Esophagus squamous epithelium (tissue), 5 donors: ENCODE measurements at places on chromosomes 7 and 10. TPM values are rescaled to one million over a fixed set of nuclear protein-coding genes. Genes with fewer than 3 reads are reported as not detected.

CDCA7L gene
- total RNA-seq: 5.0 TPM

GRCh38 chr7:138029941-138030340 is 28.1 kb upstream of the CREB3L2 start:
- no peaks in the 10 kb centered on the region for H3K27me3 ChIP-seq
- no peak overlapping the region for H3K4me3 ChIP-seq
- no peaks in the 10 kb centered on the region for H3K4me1 ChIP-seq
- DNase-seq: no peak

- no peaks in the 10 kb centered on the region for H3K36me3 ChIP-seq
- H3K4me3 ChIP-seq: no peak overlapping the region
- no peak for DNase-seq
Observed at GRCh38 chr7:55509322-55509721, 63.0 kb downstream of the VOPP1 start.

DNA sequence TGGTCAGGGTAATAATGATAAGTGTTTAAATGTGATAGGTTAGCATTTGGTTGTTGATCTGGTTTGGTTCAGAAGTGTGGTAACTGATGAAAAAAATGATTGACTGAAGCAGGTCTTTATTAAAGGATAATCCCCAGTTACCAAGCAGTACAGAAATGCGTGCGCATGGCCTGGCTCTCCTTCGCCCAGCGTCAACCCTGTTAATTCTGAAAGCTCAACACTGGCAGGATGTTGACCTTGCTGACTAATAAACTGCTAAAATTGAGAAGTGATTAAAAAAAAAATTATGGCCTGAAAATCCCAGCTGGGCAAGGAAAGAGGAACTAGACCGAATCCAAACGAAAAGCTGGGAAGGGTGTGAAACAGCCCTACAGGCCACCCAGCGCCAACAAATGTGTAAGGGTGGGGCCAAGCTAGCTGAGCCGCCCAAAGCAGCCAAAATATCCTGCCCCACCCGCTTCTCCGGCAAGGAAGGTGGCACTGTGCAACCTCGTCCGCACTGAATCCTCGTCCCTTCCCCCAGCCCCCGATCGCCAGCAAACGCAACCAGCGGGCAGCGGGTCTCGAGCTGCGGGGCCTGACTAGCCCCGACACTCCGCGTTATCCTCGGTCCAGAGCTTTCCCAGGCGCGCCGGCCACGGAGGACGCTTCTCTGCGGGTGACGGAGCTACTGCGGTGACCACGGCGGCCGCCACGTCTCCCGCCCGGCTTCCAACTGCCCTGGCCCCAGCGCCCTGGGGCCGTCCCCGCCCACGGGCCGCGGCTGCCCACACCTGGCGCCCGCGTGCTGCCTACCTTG is 561 bp downstream of the SHTN1 start:
- peak overlapping the region; percentile 68 for H3K4me3 ChIP-seq
- peak overlapping the region; percentile 89 for H3K27ac ChIP-seq
- H3K27me3 ChIP-seq: no peaks in the 10 kb centered on the region
- H3K4me1 ChIP-seq: peaks cover 4% of the 10 kb centered on the region

GRCh38 chr10:30387646-30388243 is 38.7 kb upstream of the MTPAP start:
- H3K36me3 ChIP-seq: no peaks in the 10 kb centered on the region
- H3K27ac ChIP-seq: no peak overlapping the region
- no peak for DNase-seq
- H3K4me1 ChIP-seq: peaks cover 2% of the 10 kb centered on the region

GRCh38 chr7:71626206-71626605 is 494.3 kb downstream of the GALNT17 start:
- H3K27me3 ChIP-seq: no peaks in the 10 kb centered on the region
- no peak for DNase-seq
- H3K4me1 ChIP-seq: no peaks in the 10 kb centered on the region
- H3K36me3 ChIP-seq: no peaks in the 10 kb centered on the region
- no peak overlapping the region for H3K27ac ChIP-seq

DNA sequence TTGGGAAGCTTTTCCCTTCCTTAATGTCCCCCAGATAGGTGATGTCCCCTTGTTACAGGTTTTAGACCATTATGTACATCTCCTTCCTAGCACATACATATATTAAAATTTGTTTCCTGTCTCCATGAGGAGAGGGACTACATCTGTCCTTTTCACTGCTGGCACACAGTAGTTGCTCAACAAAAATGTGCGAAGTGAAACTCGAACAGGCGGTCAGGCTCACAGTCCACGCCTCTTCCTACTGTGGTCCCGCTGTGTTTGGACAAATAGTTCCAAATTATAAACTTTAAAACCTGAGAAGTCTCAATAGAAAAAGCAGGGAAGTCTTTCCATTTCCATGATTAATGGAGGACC is 1.2 kb upstream of the HHEX start:
- no peak for DNase-seq
- no peaks in the 10 kb centered on the region for H3K36me3 ChIP-seq
- H3K4me3 ChIP-seq: peak overlapping the region; percentile 59
- H3K27me3 ChIP-seq: no peaks in the 10 kb centered on the region
- peak overlapping the region; percentile 89 for H3K27ac ChIP-seq

GRCh38 chr7:102244601-102245000 is 42.1 kb upstream of the SH2B2 start:
- no peak overlapping the region for H3K27ac ChIP-seq
- H3K36me3 ChIP-seq: peaks cover 4% of the 10 kb centered on the region
- DNase-seq: no peak
- no peaks in the 10 kb centered on the region for H3K27me3 ChIP-seq

- peak overlapping the region; percentile 35 for H3K4me3 ChIP-seq
- no peaks in the 10 kb centered on the region for H3K36me3 ChIP-seq
- H3K27me3 ChIP-seq: peaks cover 6% of the 10 kb centered on the region
- H3K27ac ChIP-seq: no peak overlapping the region
- no peak for DNase-seq
- peaks cover 18% of the 10 kb centered on the region for H3K4me1 ChIP-seq
Observed at GRCh38 chr7:151168003-151168786, 701 bp upstream of the GBX1 start.

GRCh38 chr7:15862016-15862780 is 175.7 kb upstream of the MEOX2 start:
- no peaks in the 10 kb centered on the region for H3K27me3 ChIP-seq
- H3K4me3 ChIP-seq: no peak overlapping the region
- DNase-seq: no peak
- H3K36me3 ChIP-seq: no peaks in the 10 kb centered on the region

DNA sequence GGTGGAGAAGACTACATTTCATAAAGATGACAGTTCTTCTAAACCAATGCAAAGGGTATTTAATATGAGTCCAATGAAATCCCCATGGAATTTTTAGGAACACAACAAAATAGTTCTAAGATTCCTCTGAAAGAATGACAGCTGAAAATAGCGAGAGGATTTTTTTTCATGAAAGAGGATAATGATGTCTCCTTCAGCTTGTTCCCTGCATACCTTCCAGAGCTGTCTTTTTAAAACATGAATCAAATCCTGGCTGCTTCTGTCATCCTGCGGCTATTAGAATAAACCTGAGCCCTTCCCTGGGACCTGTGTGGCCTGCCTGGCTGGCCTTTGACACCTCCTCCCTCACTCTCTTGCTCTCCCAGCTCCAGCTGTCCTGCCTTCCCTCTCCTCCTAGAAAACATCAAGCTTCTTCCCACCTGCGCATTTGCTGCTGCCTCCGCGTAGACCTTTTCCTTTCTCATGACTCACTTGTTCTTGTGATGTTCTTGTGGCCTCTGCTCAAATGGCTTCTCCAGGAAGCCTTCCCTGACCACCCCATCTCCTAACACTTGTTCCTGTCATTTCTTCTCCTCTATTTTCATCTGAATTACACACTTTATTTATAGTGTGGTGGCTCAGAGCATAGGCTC is 57.4 kb downstream of the EEPD1 start:
- H3K36me3 ChIP-seq: no peaks in the 10 kb centered on the region
- DNase-seq: no peak
- no peak overlapping the region for H3K27ac ChIP-seq
- H3K4me3 ChIP-seq: no peak overlapping the region
- peaks cover 57% of the 10 kb centered on the region for H3K4me1 ChIP-seq
